ENCODE measurements at places on chromosomes 13 and 19.
A peak's percentile ranks its signal among the peaks of the same experiment; 100 is the strongest.

GRCh38 chr19:11387162-11388034 is 3.3 kb upstream of the EPOR start:
- peaks cover 20% of the 10 kb centered on the region for H3K27me3 ChIP-seq
- no peak overlapping the region for H3K4me3 ChIP-seq
- H3K4me1 ChIP-seq: no peaks in the 10 kb centered on the region
- no peak overlapping the region for H3K27ac ChIP-seq

DNA sequence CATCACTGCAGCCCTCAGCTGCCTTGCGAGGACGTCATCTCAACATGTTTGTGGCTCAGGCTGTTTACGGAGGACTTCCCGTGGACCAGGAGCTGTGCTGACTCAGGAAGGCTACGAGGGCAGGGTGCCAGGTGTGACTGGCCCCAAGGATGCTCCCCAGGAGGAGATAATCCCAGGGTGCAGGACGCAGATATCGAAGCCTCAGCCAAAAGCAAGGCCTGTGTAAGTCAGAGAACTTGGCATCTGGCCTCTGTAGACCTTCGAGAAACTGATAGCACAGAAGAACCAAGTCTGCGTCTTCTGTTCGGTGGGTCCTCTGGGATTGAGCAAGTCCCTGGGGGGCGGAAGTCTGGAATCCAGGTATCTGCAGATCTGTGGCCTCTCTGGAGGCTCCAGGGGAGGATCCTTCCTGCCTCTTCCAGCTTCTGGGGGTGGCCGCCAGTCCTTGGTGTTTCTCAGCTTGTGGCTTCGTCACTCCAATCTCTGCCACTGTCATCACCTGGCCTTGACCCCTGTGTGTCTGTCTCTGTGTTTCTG is 2.6 kb upstream of the DOHH start:
- H3K4me1 ChIP-seq: peaks cover 32% of the 10 kb centered on the region
- no peak for DNase-seq
- no peaks in the 10 kb centered on the region for H3K36me3 ChIP-seq
- H3K27ac ChIP-seq: no peak overlapping the region
- no peak overlapping the region for H3K4me3 ChIP-seq

DNA sequence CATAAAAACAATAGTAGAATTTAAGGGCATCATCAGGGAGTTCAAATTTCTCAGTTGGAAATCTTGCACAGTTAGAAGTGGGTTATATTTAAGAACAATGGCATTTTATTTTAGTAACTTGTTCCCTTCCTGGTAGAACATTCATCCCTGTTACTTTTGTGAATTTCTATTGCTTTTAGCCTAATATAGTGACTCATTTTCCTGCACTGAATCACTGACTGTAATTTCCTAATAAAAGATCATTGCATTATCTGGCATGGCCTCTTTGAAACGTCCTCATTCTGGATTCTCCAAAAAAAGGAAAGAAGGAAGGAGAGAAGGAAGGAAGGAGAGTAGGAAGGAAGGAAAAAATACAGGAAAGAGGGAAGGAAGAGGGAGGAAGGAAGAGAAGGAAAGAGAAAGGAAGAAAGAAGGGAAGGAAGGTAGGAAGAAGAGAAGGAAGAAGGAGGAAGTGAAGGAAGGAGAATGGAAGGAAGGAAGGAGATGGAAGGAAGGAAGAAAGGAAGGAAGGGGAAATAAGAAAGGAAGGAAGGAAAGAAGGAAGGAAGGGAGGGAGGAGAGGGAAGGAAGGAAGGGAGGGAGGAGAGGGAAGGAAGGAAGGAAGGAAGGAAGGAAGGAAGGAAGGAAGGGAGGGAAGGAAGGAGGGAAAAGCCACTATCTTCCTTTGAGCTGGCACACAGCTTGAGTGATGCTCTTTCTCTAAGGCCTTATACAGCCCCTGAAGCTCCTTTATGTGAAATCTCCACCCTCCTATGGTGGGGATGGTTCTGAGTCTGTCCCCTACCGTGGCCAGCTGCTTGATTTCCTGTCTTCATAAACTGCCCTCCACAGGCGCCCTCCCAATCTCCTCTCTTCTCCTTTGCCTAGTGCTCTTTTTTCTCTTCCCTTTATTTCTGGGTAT is 29.8 kb upstream of the TM9SF2 start:
- H3K36me3 ChIP-seq: no peaks in the 10 kb centered on the region
- H3K4me3 ChIP-seq: no peak overlapping the region
- no peak overlapping the region for H3K27ac ChIP-seq
- H3K27me3 ChIP-seq: no peaks in the 10 kb centered on the region

DNA sequence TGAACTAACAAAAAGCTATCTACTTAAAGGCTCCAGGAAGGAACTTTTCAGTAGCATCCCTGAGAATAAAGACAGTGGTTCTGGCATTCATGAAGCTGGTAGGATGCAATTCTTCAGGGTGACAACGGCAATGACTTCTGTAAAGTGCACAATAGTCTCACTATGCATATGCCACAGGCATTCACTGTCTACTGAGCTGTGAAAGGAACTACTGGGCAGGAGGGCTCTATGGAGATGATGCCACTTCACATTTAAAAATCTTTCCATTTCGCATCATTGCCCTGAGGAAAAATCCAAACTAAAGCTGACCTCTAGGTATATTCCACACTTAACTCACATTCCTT is 2020.6 kb upstream of the PCDH20 start:
- H3K4me3 ChIP-seq: no peak overlapping the region
- no peaks in the 10 kb centered on the region for H3K27me3 ChIP-seq
- no peak for DNase-seq
- H3K4me1 ChIP-seq: no peaks in the 10 kb centered on the region
- H3K27ac ChIP-seq: no peak overlapping the region
- H3K36me3 ChIP-seq: no peaks in the 10 kb centered on the region

GRCh38 chr13:20828539-20829364 is 55.0 kb upstream of the EEF1AKMT1 start:
- DNase-seq: no peak
- peak overlapping the region; percentile 45 for H3K27ac ChIP-seq
- H3K4me3 ChIP-seq: peak overlapping the region; percentile 16
- peaks cover 65% of the 10 kb centered on the region for H3K4me1 ChIP-seq

DNA sequence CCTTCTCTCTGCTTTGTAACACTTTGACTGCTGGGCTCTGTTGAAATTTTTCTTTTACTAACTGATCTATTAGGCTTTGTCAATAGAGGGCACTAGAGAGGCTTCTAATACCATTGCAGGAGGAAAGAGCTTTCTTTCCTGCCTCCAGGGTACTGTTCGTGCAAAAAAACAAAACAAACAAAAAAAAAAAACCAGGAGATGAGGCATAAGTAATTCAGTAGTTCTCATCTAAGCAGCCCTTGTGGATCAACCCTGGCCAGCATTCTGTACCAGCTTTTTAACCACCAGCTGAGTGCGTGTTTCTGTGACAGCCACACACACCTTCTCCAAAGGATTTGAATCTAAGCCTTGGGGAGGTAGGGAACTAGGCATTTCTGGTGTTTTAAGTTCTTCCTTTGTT is 1707.6 kb upstream of the SLC10A2 start:
- no peaks in the 10 kb centered on the region for H3K4me1 ChIP-seq
- no peak for DNase-seq
- no peaks in the 10 kb centered on the region for H3K36me3 ChIP-seq
- no peak overlapping the region for H3K4me3 ChIP-seq

- no peak overlapping the region for H3K4me3 ChIP-seq
- H3K27me3 ChIP-seq: no peaks in the 10 kb centered on the region
- peaks cover 4% of the 10 kb centered on the region for H3K36me3 ChIP-seq
- H3K27ac ChIP-seq: no peak overlapping the region
- H3K4me1 ChIP-seq: no peaks in the 10 kb centered on the region
- no peak for DNase-seq
Observed at GRCh38 chr19:48183356-48183755, 12.9 kb downstream of the ZSWIM9 start.

- peak overlapping the region; percentile 74 for H3K27ac ChIP-seq
- H3K4me1 ChIP-seq: peaks cover 36% of the 10 kb centered on the region
- H3K36me3 ChIP-seq: no peaks in the 10 kb centered on the region
- no peaks in the 10 kb centered on the region for H3K27me3 ChIP-seq
Observed at GRCh38 chr13:34161931-34162543, 344.1 kb downstream of the RFC3 start.

DNA sequence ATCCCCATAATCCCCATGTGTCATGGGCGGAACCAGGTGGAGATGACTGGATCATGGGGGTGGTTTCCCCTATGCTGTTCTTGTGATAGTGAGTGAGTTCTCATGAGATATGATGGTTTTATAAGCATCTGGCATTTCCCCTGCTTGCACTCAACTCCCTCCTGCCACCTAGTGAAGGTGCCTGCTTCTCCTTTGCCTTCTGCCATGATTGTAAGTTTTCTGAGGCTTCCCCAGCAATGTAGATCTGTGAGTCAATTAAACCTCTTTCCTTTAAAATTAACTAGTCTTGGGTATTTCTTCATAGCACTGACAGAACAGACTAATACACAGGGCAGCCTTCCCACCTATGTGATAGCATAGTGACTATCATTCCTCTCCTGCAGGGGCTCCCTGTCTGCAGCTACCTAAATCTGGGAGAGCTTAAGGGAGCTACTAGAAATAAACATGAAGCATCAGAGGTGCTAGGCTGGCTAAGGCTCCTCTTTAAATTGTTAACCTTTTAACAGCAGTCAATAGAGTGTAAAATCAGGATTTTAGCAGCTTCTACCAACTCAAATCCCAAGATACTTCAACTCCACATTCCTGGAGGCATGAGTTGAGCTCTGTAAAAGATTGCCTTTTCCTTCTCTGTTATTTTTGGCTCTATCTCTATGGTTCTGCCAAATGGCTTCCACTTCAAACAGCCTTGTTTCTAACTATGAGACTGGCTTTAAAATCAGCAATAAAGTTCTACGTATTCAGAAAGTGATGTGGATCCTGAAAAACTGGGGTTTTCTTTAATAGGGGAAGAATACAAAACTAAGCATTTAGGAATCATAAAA is 112.3 kb downstream of the VWA8 start:
- no peaks in the 10 kb centered on the region for H3K36me3 ChIP-seq
- peaks cover 10% of the 10 kb centered on the region for H3K4me1 ChIP-seq
- DNase-seq: no peak
- no peak overlapping the region for H3K27ac ChIP-seq
- H3K4me3 ChIP-seq: no peak overlapping the region

DNA sequence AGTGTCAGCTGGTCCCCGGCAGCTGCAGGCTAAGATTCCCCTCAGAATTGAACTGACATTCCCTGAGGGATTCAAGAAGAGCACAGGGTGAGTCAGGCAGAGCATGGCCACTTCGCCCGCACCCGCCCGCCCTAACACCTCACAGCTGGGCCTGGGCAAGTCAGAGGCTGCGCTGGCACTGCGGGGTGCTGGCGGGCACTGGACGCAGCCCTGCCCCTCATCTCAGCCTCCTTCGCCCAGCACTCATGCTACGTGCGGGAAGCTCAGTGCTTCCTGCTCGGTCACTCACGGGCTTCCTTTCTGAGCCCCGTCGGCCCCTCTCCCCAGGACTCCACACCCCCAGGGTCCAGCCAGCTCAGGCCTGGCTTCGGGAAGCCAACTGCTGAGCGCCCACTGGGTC is 56.9 kb downstream of the MLLT1 start:
- no peak overlapping the region for H3K4me3 ChIP-seq
- H3K27me3 ChIP-seq: no peaks in the 10 kb centered on the region
- peaks cover 66% of the 10 kb centered on the region for H3K36me3 ChIP-seq

- DNase-seq: no peak
- H3K4me1 ChIP-seq: no peaks in the 10 kb centered on the region
- no peak overlapping the region for H3K4me3 ChIP-seq
- no peaks in the 10 kb centered on the region for H3K36me3 ChIP-seq
Observed at GRCh38 chr13:96940961-96941360, 53.3 kb downstream of the OXGR1 start.

DNA sequence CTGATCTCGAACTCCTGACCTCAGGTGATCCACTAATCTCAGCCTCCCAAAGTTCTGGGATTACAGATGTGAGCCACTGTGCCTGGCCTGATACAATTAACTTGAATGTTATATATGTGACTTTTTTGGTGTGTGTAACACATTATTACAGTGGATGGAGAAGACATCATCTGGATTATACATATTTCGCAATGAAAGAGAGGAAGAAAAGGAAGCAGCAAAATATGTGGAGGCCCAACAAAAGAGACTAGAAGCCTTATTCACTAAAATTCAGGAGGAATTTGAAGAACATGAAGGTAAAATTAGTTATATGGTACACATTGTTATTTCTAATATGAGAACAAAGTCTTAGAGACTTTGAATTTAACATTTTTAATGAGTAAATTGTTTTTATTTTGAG is 55.5 kb downstream of the BRCA2 start:
- no peaks in the 10 kb centered on the region for H3K27me3 ChIP-seq
- no peaks in the 10 kb centered on the region for H3K4me1 ChIP-seq
- H3K27ac ChIP-seq: no peak overlapping the region
- no peaks in the 10 kb centered on the region for H3K36me3 ChIP-seq

GRCh38 chr19:28871099-28871725 is 341.7 kb downstream of the UQCRFS1 start:
- no peaks in the 10 kb centered on the region for H3K4me1 ChIP-seq
- no peak for DNase-seq
- H3K27me3 ChIP-seq: no peaks in the 10 kb centered on the region
- no peak overlapping the region for H3K4me3 ChIP-seq
- no peak overlapping the region for H3K27ac ChIP-seq

All from sigmoid colon (tissue), 7 donors.